AG08395 (cell line): ENCODE measurements at places on chromosomes 16 and 17.
A peak's percentile ranks its signal among the peaks of the same experiment; 100 is the strongest.

GRCh38 chr16:78285437-78285922, 186.0 kb downstream of the WWOX start:
- DNase-seq: no peak

DNA sequence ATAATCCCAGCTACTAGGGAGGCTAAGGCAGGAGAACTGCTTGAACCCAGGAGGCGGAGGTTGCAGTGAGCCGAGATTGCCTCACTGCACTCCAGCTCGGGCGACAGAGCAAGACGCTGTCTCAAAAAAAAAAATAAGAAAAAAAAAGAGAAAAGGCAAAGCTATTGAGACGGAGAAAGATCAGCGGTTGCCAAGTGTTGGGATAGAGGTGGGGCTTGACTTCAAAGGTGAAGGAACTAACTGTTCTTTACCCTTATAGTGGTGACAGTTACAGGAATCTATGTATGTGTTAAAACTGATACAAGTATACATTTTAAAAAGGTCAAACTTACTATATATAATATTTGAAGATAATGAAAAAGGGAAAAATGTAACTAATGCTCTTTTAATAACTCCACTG, 22.5 kb downstream of the AKAP10 start:
- DNase-seq: no peak

DNA sequence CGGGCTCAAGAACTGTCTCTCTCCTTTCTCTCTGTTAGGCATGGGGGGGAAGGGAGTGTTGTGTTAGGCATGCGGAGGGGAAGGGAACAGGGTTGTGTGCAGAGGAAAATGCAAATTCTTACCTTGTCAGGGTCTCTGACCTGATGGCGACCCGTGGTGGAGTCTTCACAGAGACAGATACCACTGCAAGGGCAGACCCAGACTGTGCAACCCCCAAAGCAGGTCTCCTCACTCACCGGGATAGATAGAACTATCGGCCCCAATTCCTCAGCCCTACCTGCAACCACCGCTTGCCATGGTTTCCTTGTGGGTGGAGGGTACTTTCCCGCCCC, 9.6 kb upstream of the MPP2 start:
- DNase-seq: no peak

DNA sequence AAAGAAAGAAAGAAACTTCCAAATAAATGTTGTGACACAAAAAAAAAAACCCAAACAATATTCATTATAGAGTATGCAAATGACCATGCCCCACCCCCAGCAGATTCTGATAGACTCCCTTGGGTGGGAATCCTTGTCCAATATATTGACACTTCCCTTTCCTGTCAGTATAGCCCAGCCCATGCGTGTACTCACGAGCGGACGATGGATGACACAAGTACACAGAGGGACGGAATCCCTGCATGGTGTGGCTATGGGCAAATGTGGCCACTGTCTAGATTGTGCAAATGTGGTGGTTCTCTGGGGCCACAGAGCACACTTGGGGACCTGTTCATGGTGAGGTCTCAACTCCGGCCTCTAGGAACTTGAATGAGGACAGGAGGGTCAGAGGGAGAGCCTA, 3.1 kb downstream of the RAB37 start:
- no peak for DNase-seq

DNA sequence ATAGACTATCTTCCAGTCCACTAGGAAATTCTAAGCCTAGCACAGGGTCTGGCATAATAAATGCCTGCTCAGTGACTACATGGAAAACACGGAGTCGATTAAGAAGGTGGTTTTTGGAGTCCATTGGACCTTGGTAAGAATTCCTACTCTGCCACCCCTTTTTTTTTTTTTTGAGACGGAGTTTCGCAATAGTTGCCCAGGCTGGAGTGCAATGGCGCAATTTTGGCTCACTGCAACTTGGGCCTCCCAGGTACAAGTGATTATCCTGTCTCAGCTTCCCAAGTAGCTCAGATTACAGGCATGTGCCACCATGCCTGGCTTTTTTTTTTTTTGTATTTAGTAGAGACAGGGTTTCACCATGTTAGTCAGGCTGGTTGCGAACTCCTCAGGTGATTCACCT, 123.2 kb downstream of the HS3ST2 start:
- no peak for DNase-seq

DNA sequence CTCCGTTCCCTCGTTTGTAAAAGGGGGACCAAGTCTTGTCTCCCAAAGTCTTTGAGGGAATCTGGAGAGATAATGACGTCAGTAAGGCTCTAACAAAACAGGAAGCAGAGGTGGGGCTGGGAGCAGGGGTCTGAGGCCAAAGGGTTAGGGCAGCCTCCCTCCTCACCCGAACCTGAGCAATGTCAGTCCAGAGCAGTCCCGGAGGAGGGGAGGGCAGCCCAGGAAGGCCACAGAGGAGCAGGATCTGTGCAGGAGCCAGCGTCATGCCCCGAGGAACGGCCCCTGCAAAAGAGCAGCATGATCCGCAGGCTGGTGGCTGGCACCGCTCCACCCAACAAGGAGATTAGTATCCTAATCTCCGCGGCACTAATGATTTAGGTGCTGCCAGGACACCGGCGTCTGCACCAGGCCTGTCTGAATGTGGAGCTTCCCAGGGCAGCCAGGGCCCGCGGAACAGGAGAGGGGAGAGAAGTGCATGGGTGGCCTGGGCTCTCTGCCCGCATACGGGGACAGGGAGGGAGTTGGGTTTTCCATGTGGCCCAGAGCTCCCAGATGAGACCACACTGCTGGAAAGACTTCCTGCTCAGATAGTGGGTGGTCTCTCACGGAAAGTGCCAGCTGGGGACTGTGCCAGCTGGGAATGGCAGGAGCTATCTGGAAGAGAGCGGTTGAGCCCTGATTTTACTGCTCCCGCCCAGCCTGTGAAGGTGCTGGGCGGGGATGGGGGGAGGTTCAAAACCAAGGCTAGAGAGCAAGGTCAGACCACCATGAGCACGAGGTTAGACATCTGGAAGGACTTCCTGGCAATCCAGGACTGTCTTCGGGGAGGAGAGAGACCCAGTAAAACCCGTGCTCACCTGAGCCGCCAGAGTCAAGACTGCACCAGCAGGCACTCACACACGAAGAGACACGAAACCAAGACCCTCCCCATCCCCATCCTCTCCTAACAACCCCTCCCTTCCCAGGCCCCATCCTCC, 11.0 kb upstream of the KRT17 start:
- peak; percentile 32 for DNase-seq
